Chondrocyte (in vitro differentiated cells): ENCODE measurements at places on chromosomes 12 and 14.

DNA sequence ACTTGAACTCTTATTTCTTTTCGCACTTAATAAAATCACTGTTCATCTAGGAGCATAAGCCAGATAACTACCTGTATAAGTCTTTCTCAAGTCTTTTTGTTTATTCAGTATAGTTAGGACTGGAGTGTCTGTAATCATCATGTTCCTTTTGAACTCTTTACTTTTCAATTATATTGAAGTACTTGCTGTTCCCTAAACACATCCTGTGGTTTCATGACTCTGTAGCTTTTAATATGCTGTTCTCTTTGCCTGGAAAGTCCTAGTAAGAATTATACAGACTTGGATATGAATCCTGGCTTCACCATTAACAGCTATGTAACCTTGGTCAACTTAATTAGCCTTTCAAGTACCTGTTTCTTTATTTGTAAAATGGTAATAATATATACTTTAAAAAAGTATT is 88.2 kb downstream of the CCDC91 start:
- no peak overlapping the region for H3K27ac ChIP-seq
- peaks cover 8% of the 10 kb centered on the region for H3K36me3 ChIP-seq
- H3K27me3 ChIP-seq = no peaks in the 10 kb centered on the region
- no peak overlapping the region for H3K4me3 ChIP-seq
- no peak for DNase-seq

- H3K27ac ChIP-seq = peak overlapping the region; percentile 63
- no peak overlapping the region for H3K4me3 ChIP-seq
- no peak for DNase-seq
- H3K27me3 ChIP-seq = no peaks in the 10 kb centered on the region
- H3K36me3 ChIP-seq = peaks cover 4% of the 10 kb centered on the region
Observed at GRCh38 chr12:28909291-28909690, 239.8 kb upstream of the FAR2 start.

DNA sequence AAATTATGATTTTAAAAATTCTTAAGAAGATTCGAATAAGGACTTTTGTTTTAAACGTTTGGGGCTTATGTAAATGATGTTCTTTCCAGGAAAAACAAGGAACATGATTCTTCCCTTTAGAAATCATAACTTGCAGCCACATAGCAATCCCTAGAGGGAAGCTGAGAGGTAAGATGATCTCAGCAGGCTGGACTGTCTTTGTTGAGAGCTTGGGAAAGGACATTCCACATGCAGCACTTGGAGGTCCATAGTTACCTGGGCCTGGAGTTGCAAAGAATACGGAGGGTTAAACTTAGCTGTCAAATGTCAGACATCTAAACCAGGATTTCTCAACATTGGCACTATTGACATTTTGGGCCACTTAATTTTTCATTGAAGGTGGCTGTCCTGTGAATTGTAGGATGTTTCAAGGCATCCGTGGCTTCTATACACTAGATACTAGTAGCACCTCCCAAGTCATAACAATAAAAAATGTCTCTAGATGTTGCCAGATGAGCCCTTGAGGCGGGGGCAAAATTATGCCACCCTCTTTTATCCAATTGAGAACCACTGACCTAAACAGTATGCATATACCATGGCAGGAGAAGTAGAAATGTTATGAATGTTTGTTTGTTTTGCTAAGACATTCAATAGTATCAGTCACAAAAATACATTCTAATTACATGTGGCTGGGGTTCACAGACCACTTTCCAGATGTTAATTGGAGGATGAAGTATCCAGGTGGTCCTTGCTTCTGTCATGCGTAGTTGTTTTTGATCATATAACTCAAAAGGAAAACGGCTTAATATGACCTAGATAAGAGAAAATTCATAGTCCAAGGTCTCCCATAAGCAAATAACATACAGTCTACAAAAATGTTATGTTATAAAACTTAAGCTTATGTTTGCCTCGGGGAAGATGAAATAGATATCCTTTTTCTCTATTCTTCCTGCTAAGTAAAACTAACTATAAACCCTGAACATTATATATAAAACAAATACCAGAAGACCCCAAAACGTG is 30.5 kb downstream of the TTC6 start:
- no peak overlapping the region for H3K27ac ChIP-seq
- H3K27me3 ChIP-seq = peaks cover 36% of the 10 kb centered on the region
- no peak overlapping the region for H3K4me3 ChIP-seq

- H3K4me1 ChIP-seq = peaks cover 2% of the 10 kb centered on the region
- no peak overlapping the region for H3K4me3 ChIP-seq
- no peak overlapping the region for H3K27ac ChIP-seq
Observed at GRCh38 chr12:85923767-85924331, 49.8 kb downstream of the NTS start.

- no peak for DNase-seq
- peaks cover 16% of the 10 kb centered on the region for H3K4me1 ChIP-seq
- H3K27ac ChIP-seq = no peak overlapping the region
Observed at GRCh38 chr12:57625261-57626032, 7.6 kb downstream of the B4GALNT1 start.

GRCh38 chr12:3009780-3010179 is 50.6 kb downstream of the TEAD4 start:
- peaks cover 5% of the 10 kb centered on the region for H3K36me3 ChIP-seq
- H3K27ac ChIP-seq = no peak overlapping the region
- no peaks in the 10 kb centered on the region for H3K27me3 ChIP-seq
- no peak overlapping the region for H3K4me3 ChIP-seq

DNA sequence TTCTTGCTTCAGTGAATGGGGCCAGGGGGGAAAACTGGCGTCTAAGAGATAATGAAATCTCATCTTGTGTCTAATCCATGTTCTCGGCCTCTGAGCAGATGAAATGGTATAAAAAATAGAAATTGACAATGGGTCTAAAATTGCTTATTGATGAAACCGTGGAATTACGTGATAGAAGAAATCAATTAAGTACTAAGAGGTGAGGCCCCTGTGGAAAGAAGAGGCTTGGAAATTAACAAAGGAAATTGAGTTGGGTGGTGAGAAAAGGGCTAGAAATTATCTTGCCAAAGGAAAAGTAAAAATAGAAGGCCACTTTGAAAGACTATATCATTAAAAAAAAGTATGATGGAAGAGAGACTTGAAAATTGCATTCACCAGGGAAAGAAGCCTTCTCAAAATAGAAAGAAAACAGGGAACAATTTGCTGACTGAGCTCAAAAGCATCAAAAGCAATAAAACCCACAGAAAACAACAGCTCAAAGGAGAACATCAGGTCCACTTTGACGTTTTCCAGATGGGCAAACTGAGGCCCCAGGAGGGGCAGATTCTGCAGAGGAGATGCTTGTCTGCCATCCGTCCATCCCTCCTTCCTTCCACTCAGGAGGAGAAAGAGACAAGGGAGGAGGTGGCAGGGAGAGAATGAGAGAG is 226.1 kb upstream of the RTL1 start:
- no peaks in the 10 kb centered on the region for H3K36me3 ChIP-seq
- peaks cover 17% of the 10 kb centered on the region for H3K4me1 ChIP-seq
- DNase-seq = no peak
- H3K27ac ChIP-seq = no peak overlapping the region

DNA sequence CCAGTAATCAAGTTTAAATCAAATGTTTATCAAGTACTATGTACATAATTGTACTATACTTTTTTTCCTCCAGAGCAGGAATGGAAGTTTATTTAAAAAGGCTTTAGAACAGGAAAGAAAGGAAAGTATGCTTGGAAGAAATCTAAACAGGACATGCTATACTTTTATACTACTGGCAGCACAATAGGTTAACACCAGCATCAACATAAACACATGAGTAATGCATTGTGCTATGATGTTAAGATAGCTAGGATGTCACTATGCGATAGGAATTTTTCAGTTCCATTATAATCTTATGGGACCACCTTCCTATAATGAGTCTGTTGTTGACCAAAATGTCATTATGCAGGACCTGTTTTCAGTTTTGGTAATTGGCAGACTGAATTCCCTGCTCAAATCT is 41.5 kb upstream of the ANKS1B start:
- H3K4me1 ChIP-seq = no peaks in the 10 kb centered on the region
- peaks cover 3% of the 10 kb centered on the region for H3K36me3 ChIP-seq

- H3K27me3 ChIP-seq = peaks cover 25% of the 10 kb centered on the region
- H3K4me3 ChIP-seq = no peak overlapping the region
- no peaks in the 10 kb centered on the region for H3K36me3 ChIP-seq
- no peak overlapping the region for H3K27ac ChIP-seq
Observed at GRCh38 chr12:94889445-94890210, 113.9 kb downstream of the NDUFA12 start.

DNA sequence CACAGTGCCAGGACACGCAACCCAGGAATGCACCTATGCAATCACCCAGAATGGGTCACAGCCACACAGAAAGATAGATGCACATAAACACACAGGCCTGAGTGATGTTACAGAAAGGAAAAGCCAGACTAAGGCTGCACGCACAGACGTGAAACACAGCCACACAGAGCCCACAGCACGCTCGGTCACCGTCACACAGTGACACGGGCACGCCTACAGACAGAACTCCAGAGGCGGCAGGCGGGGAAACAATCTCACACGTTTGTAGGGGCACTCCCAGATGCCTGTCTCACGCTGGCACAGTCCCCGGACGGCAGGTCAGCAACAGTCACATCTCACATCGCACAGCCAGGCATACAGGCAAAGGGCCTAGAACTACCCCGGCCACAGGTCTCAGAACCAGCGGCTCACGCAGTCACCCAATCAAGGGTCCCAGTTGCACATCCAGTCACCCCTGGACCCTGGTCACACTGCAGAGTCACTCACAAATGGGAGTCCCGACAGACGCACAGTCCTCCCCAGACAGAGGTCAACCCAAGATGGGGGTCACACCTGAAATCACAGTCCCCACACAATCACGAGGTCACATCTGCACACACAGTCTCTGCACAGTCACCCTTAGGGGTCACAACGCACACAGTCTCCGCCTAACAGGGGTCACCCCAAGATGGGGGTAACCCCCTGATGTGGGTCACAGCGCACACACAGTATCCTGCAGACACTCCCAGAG is 790 bp downstream of the SSH1 start:
- H3K4me3 ChIP-seq = peak overlapping the region; percentile 98
- H3K36me3 ChIP-seq = peaks cover 23% of the 10 kb centered on the region
- no peaks in the 10 kb centered on the region for H3K27me3 ChIP-seq
- H3K27ac ChIP-seq = peak overlapping the region; percentile 99

- DNase-seq = no peak
- H3K36me3 ChIP-seq = no peaks in the 10 kb centered on the region
- peaks cover 2% of the 10 kb centered on the region for H3K27me3 ChIP-seq
- H3K27ac ChIP-seq = no peak overlapping the region
- no peak overlapping the region for H3K4me3 ChIP-seq
Observed at GRCh38 chr14:92492258-92492657, 21.3 kb upstream of the RIN3 start.

DNA sequence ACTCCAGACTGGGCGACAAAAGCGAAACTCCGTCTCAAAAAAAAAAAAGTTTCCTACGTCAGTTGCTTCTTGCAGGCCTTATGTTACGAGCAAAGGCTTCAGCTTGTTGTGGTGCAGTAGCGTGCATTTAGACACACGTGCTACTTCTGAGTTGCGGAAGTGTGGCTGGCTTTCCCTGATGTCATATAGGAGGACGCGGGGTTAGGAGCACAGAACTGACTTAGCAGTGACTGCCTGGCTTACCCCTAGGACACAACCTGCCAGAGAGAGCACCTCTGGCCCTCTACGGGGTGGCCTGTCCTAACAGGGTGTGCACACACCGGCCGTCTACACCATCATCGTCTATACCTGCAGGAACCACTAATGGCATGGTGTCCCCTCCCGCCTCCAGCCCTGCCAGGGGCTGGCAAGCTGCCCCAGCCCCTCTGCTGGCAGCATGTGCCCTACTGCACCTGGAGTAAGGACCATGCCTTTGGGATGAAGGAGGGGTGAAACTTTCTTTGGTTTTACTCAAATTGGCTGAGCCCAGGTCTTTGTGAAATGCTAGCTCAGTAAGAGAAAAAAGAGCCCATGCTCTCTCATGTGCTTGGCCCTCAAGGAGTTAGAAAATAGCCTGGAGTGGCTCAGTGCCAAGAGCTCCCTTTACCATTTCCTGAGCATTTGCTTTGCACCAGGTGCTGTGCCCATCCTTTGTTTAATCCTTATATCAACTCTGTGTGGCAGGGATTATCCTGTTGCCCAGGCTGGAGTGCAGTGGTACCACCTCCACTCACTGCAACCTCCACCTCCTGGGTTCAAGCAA is 1.7 kb upstream of the GPR68 start:
- no peak for DNase-seq
- no peaks in the 10 kb centered on the region for H3K27me3 ChIP-seq
- H3K4me1 ChIP-seq = peaks cover 35% of the 10 kb centered on the region
- no peaks in the 10 kb centered on the region for H3K36me3 ChIP-seq

DNA sequence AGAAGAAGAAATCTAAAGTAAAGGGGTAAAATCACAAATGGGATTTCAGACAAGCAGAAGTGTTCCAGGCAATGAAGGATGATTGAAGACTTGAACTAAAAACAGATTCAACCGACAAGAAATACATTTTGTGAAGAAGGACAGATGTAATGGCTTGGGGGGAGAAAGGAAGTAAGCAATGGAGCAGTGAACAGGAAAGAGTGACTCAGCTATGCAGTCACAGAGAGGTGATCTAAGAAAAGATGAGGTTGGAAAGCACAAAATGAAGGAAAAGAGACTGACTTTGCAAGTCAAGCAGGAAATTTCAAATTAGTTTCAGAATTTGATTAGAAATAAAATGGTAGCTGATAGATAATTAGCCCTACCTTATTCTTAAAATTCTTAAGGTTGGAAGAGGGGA is 66.5 kb downstream of the PUS7L start:
- H3K4me3 ChIP-seq = no peak overlapping the region
- no peaks in the 10 kb centered on the region for H3K36me3 ChIP-seq
- DNase-seq = no peak
- peaks cover 1% of the 10 kb centered on the region for H3K27me3 ChIP-seq
- no peak overlapping the region for H3K27ac ChIP-seq

DNA sequence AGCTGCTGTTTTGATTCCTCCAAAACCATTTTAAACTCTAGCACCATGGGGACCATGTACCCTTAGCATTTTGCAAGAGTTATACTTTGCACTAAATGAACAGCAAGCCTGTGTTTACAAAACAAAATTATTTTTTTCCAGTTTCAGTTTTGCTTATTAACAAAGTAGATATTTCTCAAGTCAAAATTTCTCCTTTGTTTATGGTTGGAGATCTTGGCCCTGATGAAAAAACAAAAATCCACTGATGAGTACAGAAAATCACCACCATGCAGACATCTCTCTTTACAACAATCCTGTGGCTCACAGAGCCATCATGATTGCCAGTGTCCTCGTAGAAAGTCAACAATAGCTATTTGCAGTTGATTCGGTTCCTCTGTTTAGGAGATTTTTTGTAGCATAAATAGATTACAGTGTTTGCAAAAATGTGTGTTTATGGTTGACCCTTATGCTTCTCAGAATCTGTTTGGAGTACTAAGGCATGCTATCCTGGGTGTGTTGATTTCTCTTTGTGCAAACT is 201.1 kb upstream of the NUDT4 start:
- H3K4me1 ChIP-seq = peaks cover 33% of the 10 kb centered on the region
- no peaks in the 10 kb centered on the region for H3K36me3 ChIP-seq
- no peaks in the 10 kb centered on the region for H3K27me3 ChIP-seq
- peak overlapping the region; percentile 60 for H3K27ac ChIP-seq
- DNase-seq = no peak

DNA sequence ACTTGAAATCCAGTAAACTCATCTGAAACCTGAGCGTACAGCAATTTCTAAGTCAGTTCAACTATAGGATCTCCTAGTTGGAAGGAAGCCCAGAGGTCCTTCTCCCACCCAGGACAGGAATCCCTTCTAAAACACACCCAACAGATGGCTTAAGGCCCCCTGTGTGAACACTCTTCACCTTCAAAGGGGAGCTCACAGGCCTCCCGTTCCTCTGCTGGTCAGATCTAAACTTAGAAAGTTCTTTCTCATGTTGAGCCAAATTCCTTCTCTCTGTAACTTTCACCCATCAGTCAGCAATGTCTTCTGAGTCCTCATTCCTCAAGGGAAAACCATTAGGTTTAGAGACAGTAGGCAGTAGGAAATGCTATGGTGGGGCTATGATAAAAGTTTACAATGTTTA is 355.2 kb downstream of the PCNX1 start:
- H3K27ac ChIP-seq = peak overlapping the region; percentile 49
- H3K4me1 ChIP-seq = peaks cover 13% of the 10 kb centered on the region
- peaks cover 4% of the 10 kb centered on the region for H3K36me3 ChIP-seq
- H3K4me3 ChIP-seq = no peak overlapping the region
